ENCODE measurements at places on chromosomes 16 and 17.

DNA sequence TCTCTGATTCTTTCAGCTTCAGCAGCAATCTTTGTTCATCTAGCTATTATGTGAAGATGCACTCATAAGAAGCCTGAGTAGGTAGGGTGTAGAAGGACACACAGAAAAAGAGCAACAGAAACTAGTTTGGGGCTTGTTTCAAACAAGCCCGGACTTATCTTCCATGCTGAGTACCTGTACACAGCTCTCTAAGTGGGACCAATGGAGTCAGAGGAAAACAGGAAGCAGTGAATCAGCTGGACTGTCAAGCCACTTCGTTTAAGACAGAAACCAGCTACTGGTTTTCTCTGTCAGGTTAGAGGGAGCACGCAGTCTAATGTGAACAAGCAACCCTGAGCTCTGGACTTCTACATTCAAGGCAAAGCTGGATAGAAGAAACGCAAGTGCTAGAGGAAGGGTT, 16.0 kb downstream of the MAP2K6 start:
- no peak for DNase-seq

DNA sequence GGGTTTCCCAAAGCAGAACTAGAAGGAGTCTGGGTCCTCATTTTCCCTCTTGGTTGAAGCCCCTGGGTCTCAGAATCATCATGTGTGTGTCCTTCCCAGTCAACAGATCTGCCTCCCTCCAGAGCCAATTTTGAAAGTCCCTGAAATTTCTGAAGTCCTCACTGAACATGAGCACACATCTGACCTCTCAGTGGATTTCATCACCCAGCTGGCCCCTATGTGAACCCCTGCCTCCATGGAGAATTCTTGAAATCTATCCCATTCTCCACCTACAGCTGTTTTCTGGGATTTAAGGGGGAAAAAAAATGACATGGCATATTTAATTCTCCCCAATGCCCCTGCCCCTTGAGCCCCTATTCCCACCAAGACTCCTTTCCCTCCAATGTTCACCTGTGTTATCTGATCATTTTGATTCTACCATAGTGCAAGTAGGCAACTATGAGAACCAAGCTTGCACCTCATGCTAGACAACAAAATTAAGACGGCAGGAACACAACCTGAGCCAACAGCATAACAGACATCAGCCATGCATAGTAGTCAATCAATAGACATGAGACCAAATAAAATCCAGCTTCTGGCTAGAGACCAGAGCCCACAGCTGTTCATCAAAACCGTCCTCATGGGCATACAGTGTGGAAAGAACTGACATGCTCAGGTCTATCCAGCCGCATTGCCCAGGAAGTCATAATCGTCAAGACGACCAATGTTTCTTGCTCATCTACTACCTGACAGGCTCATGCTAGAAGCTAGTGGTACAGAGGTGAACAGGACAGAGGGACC, 14.9 kb downstream of the SOX9 start:
- DNase-seq, result no peak

GRCh38 chr16:11613381-11614303, 26.9 kb upstream of the LITAF start:
- DNase-seq, result peak; percentile 78

- DNase-seq, result no peak
Observed at GRCh38 chr17:60455378-60455777, 33.1 kb downstream of the CHCT1 start.

- no peak for DNase-seq
Observed at GRCh38 chr17:69547947-69548346, 133.4 kb downstream of the MAP2K6 start.

DNA sequence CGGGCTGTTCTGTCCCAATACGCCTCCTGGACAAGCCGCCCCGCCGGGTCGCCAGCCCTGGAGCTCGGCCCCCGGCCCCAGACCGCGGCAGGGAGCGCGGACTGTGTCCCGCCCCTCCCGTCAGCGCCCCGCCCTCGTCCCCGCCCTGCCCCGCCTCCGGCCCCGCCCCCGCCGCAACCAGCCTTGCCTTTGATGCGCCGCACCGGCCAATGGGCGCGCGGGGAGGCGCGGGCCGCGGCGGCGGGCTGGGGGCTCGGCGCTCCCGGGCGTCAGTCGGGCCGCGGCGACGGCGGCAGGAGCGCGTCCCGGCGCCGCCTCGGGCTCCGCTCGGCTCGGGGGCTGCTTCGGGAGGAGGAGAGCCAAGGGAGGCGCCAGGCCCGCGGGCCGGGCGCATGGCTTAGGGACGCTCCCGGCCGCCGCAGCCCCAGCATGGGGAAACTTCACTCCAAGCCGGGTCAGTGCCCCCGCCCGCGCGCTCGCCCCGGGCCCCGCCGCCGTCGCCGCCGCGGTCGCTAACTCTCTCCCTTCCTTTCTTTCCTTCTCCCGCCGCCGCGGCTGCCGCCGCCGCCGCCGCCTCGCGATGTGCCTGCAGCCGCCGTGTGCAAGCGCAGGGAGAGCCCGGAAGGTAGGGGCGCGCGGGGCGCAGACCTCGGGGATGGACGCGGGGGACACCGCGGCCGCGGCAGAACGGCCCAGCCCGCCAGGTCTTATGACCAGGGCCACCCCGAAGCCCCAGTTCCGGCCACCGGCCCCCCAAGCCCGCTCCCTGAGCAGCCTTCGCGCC, at the start of gene NKD1:
NKD1 (plus strand) TSS at position 272 of the 784 bp plus-strand sequence; CDS start at position 430, 158 bp downstream.
- peak; percentile 72 for DNase-seq

GRCh38 chr17:55774846-55775271, 24.0 kb downstream of the PCTP start:
- no peak for DNase-seq

- no peak for DNase-seq
Observed at GRCh38 chr16:88672776-88673175, 9.9 kb upstream of the MVD start.

DNA sequence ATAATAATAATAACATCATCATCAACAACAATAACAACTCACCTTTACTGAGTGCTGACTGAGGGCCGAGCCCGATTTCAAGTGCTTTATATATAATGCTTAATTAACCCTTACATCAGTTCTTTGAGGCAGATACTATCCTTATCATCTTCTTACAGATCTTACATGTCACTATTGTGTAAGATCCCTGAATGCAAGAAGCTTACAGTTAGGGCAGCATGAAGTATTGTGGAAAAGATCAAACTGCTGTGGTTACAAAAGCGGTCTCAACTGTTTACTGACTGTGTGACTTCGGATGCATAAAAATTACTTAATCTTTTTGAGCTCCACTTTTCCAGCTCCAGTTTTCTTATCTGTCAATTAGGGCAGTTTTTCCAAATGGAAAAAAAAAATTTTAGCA, 3.3 kb downstream of the VAT1 start:
- DNase-seq, result no peak

Measured in CD4-positive, alpha-beta T cell treated with Interleukin-15 for 1 hour (primary cell).